ENCODE measurements at places on chromosomes 2 and 18.

GRCh38 chr2:187775651-187776050, 221.4 kb upstream of the TFPI start:
- no peak for DNase-seq

DNA sequence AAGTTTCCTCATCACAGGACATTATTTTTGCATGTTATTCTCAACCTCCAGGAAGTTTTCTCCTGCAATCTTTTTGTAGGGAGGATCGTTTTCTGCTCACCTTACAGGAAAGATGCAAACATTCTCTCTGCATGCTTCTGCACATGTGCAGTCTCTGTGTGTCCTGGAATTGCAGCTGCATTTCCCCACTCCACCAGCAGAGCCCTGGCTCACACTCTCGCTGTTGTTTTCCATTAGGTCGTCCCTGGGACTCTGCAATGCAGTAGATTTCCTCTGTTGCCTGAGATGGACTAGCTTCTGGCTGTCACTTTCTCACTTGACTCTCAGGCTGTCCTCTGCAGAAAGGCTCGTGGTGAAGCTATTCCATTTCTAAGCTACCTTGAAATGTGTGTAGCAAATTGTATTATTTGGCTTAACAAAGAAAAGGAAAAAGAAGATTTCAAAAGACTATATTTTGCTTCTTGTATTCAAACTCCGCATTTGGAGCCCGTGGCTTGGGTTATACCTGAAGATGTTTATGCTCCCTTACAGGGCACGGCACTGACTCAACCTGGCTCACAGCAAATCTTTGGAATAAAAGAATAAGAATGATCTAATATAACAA, 346.7 kb downstream of the RAD51AP2 start:
- DNase-seq: no peak

- DNase-seq: no peak
These were observed 1.7 kb upstream of the SMARCAL1 start for GRCh38 chr2:216410550-216410949.

DNA sequence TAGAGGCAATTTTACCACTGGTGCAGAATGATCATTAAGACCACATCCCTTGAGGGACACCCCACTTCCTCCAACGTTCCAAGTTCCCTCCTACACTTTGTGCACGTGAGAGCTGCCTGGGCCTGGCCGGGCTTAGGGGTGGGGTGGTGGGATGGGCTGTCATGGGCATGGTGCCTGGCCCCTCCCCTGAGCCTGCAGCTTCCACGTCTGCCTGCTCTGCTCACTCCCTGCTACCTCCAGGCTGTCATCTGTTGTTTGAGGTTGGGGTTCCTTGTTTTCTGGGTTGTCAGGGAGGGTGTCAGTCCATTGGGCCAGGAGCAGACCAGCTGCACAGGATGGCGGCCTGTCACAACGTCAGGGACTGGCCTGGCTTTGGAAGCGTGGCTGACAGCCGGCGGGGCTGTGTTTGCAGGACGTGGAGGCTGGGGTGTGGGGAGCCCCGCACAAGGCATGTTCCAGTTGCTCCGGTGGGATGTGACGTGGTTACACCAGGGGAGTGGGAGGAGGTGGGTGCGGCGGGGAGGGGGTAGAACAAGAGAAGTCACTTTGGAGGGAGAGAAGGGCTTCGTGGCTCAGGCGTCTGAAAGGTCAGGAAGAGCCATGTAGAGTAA, 72.3 kb downstream of the RTP5 start:
- DNase-seq: no peak

DNA sequence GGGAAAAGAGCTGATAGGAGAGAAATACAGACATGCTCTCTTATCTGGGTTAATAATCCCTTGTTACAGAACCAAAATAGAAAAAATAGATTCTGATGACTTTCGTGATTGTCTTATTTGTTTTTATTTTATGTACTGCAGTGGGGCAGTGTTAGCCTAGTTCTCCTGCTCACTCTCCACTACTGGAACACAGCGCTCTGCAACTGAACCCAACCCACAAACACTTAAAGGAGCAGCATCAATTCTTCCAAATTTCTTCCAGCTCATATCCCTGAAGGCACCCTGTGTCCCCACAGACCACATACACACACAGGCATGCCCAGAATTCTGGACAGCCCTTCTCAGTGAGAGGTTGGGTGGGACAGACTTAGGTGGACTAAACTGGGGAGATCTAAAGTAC, 160.6 kb downstream of the SS18 start:
- no peak for DNase-seq

DNA sequence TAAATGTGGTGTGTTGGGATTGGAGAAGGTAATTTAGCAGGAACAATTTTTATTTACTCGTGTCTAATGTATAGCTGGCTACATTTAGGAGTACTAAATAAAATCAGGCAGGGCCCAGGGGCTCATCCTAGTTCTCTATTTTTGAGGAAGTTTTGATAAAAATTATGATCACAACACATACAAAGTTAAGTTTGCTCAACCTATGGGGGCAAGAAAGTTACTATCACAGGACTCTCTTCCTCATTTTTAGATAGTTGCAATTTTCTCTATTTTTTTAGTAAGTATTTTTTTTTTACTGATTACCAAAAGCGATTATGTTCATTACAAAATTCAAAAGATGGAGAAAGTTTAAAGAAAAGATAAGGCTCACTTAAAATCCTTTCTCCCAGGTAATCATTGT, 60.0 kb upstream of the RPE start:
- DNase-seq: no peak

- no peak for DNase-seq
These were observed 159.3 kb downstream of the SCG2 start for GRCh38 chr2:223442847-223443246.

DNA sequence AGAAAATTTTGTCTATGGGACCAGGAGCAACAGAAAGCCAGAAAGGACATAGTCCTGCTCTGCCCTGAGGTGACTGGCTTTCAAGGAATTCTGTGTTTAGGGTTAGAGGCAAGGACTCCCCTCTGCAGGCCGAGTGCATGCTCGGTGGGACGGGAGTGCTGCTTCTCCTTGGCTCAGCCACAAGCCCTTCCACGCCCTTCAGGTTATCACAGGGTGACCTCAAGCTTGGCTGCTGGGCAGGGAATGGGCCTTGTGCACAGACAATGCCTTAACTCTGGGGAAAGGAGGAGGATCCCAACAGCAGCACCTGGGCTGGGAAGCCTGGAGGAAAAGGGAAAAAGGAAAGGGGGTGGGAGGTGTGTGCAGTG, 32.8 kb downstream of the FAM178B start:
- DNase-seq: no peak

GRCh38 chr2:193693758-193694157, 1499.0 kb upstream of the TMEFF2 start:
- DNase-seq: no peak

DNA sequence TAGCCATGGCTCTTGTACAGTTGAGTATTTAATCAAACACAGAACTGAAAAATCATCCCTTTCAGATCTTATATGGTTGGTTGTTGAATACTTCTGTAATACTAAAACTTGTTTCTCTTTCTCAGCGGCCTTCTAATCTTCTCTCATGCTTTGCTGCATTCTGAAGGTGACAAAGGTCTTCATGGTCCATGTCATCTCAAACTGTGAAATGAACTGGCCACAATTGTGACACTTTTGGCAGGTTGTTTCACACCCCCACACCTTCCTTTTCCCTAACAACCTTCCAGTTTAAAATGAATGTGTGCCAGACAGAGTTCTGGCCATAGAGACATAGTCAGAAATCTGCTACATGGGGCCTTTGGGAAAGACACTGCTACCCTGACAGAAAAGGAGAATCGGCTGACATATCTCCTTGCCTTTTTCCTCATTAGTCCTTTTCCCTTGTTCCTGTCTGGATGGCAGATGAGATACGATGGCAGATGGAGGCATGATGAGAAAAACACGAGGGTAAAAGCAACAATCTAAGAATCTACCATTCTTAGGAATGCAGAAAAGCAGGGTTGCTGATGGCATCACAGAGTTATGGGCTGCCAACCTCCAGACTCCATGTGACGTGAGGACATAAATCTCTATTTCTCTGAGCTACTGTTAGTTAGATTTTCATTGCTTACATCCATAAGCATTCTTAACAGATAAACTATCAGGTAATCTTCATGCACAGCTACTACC, 106.5 kb downstream of the PIGN start:
- no peak for DNase-seq

- DNase-seq: no peak
These were observed 23.1 kb downstream of the STARD7 start for GRCh38 chr2:96185516-96185915.

DNA sequence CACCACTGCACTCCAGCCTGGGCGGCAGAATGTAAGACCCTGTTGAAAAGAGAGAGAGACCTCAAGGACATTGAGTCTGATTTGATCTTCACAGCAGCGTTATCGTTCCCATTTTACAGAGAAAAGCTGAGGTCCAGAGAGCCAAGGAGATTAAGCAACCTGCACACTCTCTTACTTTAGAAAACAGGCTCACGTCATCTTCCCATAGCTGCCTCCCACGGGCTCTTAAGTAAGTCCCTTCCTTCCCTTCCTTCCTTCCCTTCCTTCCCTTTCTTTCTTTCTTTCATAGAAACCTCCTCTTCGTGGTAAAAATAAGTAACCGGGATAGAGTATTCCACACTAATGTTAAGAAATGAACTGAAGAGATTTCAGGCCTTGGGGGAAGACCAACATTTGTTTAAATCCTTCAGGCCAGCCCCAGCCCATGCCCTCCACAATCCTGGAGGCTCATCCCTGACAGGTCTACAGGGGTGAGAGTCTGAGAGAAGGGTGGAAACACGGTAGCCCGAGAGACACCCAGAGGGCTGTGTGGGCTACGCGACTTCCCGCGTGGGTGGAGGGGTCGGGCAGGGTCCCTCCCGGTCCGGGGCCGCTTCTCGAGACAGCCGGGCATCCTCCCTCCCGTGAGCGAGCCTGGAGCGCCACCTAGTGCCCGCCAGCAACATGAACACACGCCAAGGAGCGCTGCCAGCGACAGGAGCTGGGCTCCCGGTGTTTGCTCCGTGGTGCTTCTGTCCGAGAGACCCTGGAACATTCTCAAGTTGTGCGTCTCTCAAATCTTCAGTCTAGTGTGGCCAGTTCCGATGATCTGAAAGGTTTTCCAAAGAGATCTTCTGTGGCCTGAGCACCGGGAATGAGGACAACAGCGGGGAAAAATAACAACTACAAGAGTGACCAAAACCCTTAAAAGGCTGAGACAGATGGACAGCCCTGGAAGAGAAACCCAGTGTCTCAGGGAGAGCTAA, 160.3 kb downstream of the INO80D start:
- DNase-seq: no peak

- no peak for DNase-seq
These were observed 73.8 kb downstream of the CAVIN2 start for GRCh38 chr2:191773136-191773535.

All from epithelial cell of proximal tubule (primary cell).